ENCODE measurements at places on chromosomes 2 and 18.

- no peak for DNase-seq
Observed at GRCh38 chr2:237693291-237693994, 66.1 kb downstream of the LRRFIP1 start.

GRCh38 chr2:153195342-153195741 lies 283.2 kb downstream of the RPRM start:
- DNase-seq, result no peak

DNA sequence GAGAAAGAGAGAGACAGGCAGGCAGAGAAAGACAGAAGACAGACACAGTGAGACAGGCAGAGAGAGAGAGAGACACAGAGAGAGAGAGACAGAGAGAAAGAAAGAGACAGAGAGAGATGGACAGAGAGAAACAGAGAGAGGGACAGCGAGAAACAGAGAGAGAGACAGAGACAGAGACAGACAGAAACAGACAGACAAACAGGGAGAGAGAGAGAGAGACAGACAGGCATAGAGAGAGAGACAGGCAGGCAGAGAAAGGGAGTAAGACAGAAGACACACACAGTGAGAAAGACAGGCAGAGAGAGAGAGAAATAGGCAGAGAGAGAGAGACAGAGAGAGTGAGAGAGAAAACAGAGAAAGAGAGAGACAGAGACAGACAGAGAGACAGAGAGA lies 105.3 kb upstream of the ANKRD30BL start:
- no peak for DNase-seq

GRCh38 chr2:107025869-107026380 lies 140.0 kb upstream of the ST6GAL2 start:
- DNase-seq, result no peak

DNA sequence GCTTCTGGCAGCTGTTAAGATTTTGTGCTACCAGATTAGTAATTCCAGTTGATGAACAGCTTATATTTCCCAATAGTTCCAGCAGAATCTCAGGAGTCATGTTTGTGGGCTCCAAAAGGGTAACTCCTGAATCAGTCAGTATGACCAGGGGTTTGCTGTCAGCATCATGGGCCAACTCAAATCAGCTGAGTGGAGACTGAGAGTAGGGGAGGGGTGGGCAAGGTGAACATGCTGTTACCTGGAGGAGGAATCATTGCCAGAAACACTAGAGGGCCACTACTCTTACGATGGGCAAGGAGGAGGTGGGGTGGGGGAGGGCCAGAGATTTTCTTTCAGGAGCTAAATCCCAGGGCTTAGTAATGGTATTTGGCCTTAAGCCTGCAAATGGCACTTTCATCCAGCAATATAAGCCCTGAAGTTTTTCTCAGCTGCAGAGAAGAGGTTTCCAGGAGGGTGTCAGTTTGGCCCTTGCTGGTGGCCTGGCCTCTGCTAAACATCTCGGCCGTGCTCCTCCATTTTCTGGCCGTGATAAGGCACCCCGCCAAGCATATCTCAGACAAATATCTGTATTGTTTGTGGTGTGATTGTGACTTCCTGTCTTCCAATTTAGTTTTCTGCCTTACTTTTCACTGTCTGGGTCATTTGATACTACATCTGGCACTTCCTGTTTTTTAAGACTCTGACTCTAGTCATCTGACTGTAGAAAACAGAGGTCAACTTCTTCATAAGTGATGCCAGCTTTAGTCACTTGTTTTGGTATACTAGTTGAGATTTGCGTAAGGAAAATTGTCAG lies 120.5 kb upstream of the CXCR4 start:
- DNase-seq, result peak; percentile 45

GRCh38 chr18:12403601-12404506 lies 3.9 kb upstream of the PRELID3A start:
- DNase-seq, result no peak

- DNase-seq, result no peak
Observed at GRCh38 chr2:99425022-99425421, 64.8 kb downstream of the REV1 start.

- DNase-seq, result no peak
Observed at GRCh38 chr2:101306410-101306809, 2.1 kb downstream of the RNF149 start.

DNA sequence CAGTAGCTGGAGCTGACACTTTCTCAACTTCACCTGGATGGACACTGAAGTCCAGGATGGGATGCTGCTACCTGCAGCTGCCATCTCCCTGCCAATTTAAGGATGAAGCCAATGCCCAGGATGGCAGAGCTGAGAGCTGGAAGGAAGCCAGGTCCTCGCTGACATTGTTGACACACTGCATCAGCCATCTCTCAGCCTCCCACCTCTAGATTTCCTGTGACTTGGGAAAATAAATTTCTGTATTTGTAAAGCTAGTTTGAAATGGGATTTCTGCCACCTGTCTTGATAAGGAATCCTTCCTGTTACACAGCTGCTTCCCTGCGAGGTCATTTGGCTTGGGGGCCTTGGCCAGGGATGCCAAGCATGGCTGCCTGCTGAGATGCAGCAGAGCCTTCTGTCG lies 43.5 kb downstream of the KCTD1 start:
- no peak for DNase-seq

GRCh38 chr2:137960223-137960622 lies 4.0 kb upstream of the HNMT start:
- DNase-seq, result no peak
